ENCODE measurements at places on chromosomes 5 and 9.
A peak's percentile ranks its signal among the peaks of the same experiment; 100 is the strongest.

DNA sequence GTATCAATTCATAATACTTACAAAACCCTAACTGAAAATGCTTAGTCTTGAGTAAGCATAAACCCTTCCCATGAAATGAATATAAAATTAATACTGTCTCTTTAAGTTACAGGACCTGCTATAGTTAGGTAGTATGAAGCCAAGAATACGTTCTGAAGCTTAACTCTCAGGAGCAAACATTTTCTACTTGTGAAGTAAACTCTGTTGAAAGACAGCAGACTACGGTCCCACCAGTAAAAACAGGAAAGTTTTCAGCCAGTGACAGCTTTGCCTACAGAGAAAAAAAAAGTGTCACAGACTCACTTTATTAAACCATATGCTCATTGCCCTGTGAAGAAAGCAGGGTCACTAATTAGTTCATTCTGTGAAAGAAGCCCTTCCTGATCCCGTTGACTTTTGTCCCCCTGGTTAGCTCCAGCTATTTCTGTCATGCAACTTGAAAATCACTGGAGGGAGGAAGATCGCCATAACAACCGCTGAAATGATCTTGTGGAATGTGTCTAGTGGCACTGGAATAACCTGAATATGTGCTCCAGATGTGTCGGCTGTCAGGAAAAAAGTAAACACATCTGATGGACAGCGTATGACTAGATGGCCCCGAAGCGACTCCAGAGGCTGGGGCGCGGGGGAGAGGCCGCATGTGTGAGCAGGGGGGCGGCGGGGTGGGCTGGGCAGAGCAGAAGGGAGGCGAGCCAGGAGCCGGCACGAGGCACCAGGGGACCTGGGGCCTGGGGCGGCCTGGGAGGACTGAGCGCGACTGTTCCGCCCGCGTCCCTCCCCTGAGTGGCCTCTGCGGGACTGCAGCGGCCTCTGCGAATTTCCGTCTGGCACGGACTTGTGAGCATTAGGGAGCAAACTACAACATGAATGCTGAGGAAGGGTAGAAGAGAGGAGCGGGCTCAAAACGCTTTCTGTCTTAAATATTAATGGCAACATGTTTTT, 41.9 kb downstream of the BNC2 start:
- DNase-seq = no peak

GRCh38 chr5:107425541-107426031, 245.2 kb downstream of the EFNA5 start:
- no peak for DNase-seq

DNA sequence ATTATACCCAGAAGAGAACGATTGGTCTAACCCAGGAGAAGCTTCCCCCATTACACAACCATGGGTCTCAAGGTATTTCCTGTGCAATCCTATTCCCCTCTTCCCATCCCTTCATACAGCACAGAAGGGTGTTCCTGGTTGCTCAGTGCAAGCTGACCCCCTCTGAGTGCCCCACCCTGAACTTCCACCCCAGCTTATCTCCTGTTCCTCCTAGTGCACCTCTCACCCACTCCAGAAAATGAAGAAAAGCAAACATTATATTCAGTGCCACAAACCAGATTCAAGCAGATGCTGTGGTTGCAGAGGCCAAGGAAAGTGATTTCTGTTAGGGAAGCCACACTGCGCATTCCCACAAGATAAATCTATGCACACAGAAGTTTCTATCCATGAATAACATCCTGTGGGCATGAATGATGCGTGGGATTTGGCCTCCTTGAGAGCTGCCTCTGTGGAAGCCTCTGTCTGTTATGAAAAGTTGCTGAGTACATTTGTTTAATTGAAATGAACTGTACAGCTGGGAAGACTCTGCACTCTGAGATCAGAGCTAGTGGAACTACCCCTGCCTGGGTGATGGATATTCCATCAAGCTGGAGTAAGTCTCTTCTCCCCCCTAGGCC, 2.2 kb upstream of the OR2S2 start:
- no peak for DNase-seq

DNA sequence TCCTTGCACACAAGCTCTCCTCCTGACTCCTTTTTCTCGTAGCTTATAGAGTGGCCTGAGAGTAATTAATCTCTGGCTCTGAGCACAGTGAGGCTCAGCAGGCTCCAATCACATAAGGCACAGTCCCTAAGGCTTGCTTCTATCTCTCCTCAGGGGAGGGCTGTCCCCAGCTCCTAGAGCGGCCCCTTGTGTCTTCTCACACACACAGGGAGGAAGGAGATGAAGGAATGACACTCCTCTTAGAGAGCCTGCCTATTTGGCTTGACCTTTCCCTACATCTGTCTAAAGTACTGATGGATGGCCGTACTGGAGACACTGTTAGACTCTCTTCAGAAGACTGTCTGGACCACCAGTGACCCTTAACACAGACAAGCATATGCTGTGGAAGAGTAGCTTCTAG, 12.9 kb downstream of the TAS2R1 start:
- DNase-seq = no peak

GRCh38 chr5:166784545-166785078, 1506.8 kb upstream of the WWC1 start:
- DNase-seq = no peak

- DNase-seq = no peak
Measured at GRCh38 chr5:150400316-150401075, 12.2 kb downstream of the CD74 start.

DNA sequence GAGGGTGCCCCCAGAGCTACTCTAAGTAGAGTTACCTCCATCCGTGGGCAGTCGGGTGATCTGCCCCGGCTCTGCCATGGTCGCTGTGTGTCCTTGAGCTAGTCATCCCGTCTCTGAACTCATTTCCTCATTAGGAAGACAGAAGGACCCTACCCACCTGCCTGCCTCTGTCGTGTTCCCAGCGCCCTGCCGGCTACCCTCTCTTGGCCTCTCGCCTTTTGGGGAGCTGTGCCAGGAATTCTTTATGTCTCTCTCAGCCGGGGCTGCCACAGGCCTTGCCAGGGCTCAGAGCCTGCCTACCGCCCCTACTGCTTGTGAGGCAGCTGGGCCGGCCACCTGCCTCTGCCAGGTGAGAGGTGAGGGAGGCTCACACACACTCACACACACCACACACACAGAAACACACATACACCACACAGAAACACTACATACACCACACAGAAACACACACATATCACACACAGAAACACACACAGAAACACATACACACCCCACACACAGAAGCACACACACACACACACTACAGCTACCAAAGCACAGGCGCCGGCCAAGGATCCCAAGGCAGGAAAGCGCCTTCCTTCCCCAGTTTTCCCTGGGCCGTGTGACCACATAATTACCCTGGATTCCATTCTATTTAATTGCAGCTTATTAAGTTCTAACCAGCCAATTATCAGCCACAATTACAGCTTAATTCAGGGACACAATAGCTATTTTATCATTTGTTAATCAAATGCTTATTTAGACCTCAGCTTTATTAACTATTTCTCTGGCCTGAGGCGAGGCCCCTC, 41.7 kb downstream of the UNC5A start:
- DNase-seq = no peak

DNA sequence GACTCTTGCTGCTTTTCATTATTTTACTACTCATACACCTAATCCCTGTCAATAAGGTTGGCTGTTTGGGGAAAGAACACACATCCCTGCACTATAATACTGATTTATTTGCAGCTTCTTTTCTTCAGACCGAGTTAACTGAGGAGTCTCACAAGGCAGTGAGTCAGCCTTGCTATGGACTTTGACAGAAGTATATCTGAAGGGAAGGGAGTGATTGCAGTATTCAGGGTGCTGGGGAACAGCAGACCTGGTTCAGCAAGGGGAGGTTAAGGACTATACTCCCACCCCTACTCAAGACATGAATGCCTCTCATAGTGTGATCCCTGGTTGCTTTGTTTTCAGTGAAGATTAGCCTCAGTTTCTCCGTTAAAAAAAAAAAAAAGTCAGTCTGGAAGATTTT, 99.8 kb downstream of the TLE4 start:
- no peak for DNase-seq

GRCh38 chr5:1106385-1107166, 5.3 kb downstream of the SLC12A7 start:
- no peak for DNase-seq

DNA sequence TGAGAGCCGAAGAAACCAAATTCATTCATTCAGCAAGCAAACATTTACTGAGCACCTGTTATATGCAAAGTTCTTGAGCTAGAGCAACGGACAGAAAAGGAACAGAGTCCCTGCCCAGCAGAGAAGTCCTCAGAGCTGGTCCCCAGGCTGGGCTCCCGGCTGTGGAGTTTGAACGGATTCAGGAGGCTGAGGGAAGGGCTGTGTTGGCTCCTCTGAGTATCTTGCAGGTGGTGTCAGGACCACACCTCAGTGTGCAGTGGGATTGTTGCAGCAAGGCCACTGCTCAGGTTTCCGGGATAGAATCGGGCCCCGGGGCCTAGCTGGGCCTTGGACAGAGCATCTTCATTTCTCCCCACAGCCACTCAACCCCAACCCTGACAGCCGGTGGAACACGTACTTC, 5.1 kb downstream of the TBC1D13 start:
- DNase-seq = no peak

- no peak for DNase-seq
Measured at GRCh38 chr5:139385061-139386049, 2.3 kb upstream of the SLC23A1 start.

GRCh38 chr5:126677121-126677520, 76.4 kb downstream of the PHAX start:
- DNase-seq = no peak

DNA sequence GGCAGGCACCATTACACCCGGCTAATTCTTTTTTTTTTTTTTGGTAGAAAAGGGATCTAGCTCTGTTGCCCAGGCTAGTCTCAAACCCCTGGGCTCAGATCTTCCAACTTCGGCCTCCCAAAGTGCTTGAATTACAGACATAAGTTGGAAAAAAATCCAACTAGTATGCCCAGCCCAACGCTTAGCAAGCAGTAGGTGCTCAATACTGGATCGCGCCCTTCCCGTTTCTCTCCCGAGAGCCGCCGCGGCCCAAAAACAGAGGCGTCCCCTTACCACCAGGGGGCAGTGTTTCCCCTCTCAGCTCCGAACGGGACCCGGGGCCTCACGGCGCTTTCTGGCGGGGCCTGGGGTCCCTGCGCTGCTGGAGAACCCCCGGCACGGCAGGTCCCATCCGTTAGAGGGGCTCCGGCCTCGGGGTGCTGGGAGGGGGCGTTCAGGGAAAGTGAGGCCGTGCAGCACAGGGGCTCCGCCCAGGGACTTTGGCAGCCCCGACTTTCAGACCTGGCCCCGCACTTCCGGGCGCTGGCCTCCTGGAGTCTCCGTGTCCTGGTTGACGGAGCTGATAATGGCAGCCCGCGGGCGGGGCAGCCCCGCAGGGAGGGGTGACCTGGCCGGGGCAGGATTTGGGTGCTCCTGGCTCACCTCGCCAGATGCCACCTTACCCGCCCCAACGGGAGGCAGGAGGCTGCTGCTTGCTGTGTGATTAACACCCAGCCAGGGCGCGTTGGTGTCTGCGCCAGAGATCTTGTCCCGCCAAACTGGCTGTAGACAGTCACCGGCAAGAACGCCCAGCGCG, 15.2 kb downstream of the PTGES start:
- DNase-seq = peak; percentile 82

- no peak for DNase-seq
Measured at GRCh38 chr5:172605466-172605865, 35.6 kb upstream of the NEURL1B start.

DNA sequence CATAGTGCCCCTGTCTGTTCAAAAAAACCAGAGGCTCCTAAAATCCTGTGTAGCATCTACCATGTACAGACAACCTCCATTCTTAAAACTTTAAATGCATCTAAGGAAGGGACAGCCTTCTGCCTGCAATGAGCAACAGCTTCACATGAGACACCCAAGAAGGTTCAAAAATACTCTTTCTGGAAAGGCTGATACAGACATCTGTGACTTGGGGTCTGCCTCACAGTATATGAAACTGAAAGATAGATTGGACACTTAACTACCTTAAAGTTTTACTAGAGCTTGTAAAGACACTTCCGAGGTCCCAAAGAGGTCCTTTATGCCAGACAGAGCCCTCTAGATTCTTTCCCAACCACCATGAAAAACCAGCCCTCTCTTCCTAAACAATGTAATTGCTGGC, 28.2 kb upstream of the CATSPER3 start:
- no peak for DNase-seq

DNA sequence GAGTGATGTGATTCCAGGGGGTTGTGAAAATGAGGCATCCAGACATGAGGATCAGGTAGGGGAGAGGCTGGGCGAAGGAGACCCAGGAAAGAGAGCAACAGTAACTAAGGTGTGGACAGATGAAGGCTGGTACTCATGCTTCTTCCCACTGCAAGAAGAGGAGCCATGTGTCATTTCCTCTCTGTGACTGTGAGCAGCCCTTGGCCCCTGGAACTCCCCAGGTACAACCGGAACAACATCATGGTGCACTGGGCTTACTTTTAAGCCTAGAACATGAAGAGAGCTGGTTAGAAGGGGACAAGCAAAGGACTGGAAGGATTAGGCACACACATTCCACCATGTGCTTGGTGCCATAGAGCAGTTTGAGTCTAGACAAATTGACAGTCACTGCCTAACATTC, 10.9 kb upstream of the IL12B start:
- no peak for DNase-seq

DNA sequence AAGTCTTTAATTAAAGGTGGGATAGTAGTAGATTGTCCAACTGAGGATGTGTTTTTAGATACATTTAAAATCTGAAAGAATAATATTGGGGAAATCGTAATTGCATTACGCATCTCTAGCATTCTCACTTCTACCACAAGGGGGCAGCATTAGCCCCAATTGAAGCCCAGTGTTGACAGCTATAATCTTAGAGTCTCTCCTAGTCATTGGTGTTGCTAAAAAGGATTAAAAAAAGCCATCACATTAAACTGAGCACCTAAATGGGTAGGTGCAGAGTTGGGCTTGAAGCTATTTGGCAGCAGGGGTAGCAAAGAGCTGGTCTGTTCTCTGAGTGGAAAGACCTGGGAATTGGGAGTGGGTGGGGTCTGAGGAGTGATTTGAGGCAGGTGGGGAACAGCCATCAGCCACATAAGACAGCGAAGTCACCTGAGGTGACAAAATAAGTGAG, 177.2 kb downstream of the OSTF1 start:
- DNase-seq = peak; percentile 27

GRCh38 chr5:139199321-139199720, 1.2 kb upstream of the SIL1 start:
- no peak for DNase-seq

DNA sequence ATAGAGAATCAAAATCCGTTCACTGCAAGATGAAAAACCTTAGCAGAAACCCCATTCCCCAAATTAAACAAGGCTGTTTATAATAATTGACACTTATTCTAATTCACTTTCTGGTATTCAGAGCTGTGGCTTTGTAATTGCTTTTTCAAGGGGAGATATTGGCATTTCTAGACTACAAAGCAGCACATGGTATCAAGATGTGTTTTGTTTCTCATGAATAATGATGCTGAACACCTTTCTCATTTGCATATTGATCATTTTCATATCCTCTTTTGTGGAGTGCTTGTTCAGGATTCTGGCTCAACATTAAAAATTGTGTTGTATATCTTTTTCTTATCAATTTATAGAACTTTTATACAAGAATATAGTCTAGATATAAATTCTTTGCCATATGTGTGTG, 22.4 kb upstream of the ANKRD55 start:
- DNase-seq = no peak

- no peak for DNase-seq
Measured at GRCh38 chr9:68496356-68496755, 44.3 kb downstream of the TMEM252 start.

GRCh38 chr5:52624291-52624690, 163.4 kb upstream of the ITGA1 start:
- no peak for DNase-seq

- DNase-seq = no peak
Measured at GRCh38 chr5:6291961-6292360, 86.4 kb downstream of the MED10 start.

GRCh38 chr9:21964925-21965385, 29.2 kb downstream of the CDKN2A start:
- DNase-seq = peak; percentile 20

All from stimulated activated CD8-positive, alpha-beta memory T cell treated with anti-CD3 and anti-CD28 coated beads, Interleukin-7, amount 100 ng/mL, for 1 hour (primary cell).